Kidney epithelial cell (primary cell): ENCODE measurements at places on chromosomes 3 and 15.

GRCh38 chr15:66502491-66502890, 2.2 kb downstream of the RPL4 start:
- DNase-seq: no peak

GRCh38 chr3:138769616-138770015, 65.1 kb downstream of the PIK3CB start:
- no peak for DNase-seq

- no peak for DNase-seq
Measured at GRCh38 chr3:152555666-152556291, 279.2 kb upstream of the P2RY1 start.

- DNase-seq: no peak
Measured at GRCh38 chr3:53242642-53243041, 13.2 kb downstream of the TKT start.

GRCh38 chr15:98800437-98801233, 152.3 kb downstream of the IGF1R start:
- DNase-seq: peak; percentile 65

DNA sequence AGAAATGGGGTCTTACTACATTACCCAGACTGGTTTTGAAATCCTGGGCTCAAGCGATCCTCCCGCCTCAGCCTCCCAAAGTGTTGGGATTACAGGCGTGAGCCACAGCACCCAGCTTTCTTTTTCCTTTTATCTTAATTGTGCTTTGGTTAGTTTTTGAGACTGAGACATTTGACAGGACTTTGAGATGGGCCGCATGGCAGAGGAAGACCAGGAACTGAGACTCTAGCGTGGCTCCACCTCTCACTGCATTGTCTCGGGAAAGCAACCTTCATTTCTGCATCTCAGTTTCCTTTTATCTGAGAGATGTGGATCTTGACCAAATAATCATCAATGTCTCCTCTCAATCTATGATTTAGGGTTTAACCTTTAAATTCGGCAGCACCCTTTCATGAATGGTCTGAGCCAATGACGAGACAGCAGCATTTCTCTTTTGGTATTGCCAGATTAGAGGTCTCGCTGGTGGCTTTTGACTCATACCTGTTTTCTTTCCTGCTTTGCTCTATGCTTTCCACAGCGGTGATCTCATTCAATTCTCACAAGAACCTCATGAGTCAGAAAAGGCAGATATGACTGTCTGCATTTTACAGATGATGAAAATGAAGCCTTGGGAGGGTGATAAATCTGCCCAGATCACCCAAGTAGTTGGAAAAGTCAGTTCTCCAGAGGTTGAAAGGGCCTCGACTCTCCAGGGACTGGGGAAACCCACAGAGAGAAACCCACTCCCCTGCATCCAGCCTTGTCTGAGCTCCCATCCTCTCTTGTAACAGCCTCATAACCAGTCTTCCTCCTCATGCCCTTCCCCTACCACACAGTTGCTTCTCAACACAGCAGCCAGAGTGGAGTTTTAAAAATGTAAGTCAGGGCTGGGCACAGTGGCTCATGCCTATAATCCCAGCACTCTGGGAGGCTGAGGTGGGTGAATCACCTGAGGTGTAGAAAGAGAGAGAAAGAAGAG, 84.8 kb upstream of the FOXB1 start:
- peak; percentile 73 for DNase-seq

DNA sequence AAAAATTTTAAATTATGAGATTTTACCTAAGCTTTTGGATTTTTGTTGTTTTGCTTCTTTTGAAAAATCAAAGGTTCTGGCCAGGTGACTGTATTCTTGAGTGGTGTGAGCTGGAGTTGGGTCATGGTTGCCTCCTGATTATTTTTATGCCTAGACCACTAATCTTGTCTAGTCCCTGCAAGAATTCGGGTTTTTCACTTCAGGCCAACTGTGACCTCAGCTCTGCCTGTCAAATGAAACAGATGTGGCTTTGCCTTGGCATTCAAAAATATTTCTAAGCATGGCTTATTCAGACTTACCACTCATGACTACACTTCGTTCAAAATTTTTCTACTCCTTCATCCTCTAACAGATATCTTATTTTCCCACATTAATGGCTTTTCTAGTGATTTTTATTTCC, 25.4 kb upstream of the CDV3 start:
- no peak for DNase-seq

DNA sequence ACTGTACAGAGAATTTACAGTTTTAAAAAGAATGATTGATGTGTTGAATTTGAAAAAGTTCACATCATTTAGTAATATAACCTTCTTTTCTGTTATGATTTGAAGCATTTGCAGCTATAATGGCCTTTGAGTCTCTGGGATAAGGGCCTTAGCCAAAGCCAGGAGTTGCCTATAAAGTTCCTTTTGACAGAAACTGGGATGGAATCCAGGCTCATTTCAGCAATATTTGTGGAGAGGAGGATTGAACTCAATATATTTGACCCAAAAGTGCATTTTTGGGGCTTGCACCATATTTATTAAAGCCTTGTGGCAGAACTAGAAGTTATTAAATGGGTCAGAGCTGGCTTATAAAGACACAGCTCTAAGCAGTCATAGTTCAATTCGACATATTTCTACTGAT, 348.7 kb upstream of the EPHA3 start:
- DNase-seq: no peak

- no peak for DNase-seq
Measured at GRCh38 chr3:10238345-10239183, 9.7 kb upstream of the TATDN2 start.

- no peak for DNase-seq
Measured at GRCh38 chr3:189276444-189277219, 104.9 kb downstream of the TPRG1 start.

DNA sequence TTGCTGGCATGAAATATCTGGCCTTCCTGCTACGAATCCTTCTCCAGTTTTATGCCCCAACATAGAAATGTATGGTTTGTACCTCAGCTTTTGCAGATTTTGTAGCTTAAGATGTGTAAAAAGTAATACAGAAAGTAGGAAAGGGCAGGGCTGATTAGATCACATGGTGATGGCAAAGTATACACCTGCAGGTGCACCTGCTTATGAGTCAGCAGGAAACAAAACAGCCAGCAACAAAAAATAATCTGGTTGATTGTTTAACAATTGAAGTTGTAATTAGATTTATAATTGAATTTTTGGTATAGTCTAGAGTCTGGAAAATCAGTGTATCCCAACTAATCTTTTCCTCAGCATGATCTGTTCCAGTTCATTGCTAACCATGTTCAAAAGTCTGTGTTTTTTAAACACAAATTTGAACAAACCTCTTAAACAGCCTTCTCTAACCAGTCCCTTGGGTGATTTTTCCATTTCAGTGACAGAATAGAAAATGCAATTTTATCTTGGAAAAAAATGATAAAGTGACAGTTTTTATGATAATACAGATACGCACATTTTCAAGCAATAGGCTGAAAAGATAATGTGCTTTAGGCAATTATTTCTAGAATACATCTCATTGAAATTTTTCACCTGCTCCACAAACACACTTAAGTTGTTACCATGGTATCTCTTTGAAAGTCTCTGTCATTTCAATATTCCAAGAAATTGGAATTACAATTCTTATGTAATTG, 477.4 kb downstream of the NAALADL2 start:
- DNase-seq: no peak

DNA sequence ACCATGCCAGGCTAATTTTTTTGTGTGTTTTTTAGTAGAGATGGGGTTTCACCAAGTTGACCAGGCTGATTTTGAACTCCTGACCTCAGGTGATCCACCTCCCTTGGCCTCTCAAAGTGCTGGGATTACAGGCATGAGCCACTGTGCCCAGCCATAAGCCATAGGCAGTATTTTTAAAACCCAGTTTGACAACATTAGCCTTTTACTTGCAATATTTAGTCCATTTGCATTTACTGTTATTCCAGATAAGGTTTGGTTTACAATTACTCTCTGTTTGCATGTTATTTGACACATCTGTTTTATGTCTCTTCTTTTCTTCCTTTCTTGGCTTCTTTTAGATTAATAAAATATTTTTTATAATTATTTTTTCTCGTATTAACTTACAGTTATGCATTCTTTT, 83.6 kb upstream of the EPHB3 start:
- no peak for DNase-seq

DNA sequence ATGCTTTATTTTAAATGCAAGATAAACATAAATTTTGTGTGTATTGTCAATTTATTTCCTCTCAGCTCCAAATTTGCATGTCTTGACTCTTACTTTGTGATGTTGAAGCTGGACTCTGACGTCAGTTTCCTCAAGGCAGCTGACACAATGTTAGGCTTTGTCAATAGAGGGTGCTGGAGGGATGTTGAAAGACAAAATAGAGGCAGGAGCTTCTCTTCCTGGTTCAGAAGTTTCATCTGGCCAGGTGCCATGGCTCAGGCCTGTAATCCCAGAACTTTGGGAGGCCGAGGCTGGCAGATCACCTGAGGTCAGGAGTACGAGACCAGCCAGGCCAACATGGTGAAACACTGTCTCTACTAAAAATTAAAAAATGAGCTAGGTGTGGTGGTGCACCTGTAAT, 408.6 kb downstream of the GBE1 start:
- DNase-seq: no peak

- DNase-seq: no peak
Measured at GRCh38 chr15:65423150-65423975, 616 bp upstream of the IGDCC4 start.

- no peak for DNase-seq
Measured at GRCh38 chr3:141386611-141387111, 18.4 kb downstream of the ZBTB38 start.

GRCh38 chr3:129723558-129724324, 117.3 kb upstream of the PLXND1 start:
- DNase-seq: peak; percentile 19

DNA sequence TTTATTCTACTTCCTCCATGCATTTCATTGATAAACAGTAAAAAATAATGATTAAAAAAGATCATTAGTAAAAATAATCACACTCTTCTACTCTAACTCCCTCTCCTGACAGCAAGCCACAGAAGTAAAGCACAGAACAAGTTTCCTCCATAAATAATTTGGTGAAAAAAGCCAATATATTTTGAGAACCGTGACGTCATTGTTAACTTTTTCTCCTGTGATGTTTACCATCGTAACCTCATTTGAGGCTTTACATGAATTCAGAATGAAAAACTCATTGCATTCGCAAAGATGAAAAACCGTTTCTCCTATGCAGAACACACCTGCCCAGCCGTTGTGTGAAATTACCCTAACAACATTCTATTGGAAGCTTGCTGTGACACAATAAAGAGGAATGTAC, 120.7 kb downstream of the NSUN3 start:
- DNase-seq: no peak

- DNase-seq: peak; percentile 48
Measured at GRCh38 chr3:127779747-127780146, 42.6 kb downstream of the MGLL start.

DNA sequence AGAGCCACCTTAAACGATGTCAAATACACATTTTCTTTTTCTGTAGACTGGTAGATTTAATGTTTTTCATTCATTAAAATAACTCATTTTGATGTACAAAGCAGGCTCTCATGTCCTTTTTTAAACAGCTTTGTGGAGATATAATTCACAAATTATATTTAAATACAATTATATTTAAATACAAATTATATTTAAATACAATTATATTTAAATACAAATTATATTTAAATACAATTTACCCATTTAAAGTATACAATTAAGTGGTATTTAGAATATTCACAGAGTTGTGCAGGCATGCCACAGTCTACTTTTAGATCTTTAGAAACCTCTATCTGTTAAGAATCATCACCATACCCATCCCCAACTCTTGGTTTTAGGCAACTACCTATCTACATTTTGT, 36.4 kb upstream of the GASK1A start:
- no peak for DNase-seq

DNA sequence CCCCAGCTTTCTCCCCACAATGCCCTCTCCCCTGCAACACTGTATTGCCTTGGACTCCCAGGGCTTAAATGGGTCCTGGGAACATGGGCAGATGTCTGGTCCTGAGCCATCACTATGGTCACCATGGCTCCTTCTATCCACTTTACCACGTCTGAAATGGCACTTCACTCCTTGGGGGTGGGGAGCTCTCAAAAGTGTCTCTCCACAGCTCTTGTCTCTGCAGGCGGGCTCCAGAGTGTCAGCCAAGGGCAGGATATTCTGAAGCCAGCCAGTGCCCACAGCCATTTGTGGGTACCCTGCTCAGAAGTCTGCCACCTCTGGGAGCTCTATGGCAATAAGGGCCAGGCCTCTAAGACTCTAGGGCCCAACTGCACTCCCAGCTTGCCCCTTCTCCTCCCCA, 163.9 kb downstream of the PPM1L start:
- DNase-seq: no peak

DNA sequence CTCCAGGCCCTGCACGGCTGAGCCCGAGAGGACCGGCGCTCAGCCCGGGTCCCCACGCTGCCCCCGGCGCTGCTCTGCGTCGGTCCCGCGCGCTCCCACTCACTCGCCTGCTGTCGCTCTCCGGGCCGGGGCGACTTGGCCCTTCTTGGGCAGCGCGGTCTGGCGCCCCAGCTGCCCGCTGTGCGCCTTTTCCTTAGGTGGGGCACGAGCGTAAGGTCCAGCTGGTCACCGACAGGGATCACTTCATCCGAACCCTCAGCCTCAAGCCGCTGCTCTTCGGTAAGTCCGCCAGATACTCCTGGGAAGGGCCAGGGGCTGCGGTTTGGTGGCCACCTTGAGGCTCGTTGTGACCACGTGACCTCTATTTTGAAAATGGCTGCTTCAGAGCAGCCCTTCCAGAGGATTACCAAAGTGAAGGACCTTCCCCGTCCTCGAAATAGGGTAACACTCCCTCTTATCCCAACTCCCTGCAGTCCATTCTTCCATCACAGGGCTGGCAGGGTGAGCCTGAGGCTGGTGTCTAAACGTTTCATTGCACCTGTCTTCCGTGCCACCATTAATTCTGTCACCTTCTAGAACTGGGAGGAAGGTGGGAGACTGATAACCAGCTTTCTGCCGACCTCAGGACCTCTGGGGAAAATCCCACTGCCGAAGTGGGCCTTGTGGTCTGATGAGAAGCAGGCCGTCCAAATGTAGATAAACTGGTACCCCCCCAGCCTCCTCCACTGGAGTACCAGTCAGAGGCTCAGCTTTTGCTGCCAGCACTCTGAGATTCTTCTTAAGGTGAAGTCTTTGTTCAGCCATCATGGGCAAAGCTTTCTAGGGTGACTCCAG, 812 bp downstream of the P4HTM start:
- DNase-seq: no peak

DNA sequence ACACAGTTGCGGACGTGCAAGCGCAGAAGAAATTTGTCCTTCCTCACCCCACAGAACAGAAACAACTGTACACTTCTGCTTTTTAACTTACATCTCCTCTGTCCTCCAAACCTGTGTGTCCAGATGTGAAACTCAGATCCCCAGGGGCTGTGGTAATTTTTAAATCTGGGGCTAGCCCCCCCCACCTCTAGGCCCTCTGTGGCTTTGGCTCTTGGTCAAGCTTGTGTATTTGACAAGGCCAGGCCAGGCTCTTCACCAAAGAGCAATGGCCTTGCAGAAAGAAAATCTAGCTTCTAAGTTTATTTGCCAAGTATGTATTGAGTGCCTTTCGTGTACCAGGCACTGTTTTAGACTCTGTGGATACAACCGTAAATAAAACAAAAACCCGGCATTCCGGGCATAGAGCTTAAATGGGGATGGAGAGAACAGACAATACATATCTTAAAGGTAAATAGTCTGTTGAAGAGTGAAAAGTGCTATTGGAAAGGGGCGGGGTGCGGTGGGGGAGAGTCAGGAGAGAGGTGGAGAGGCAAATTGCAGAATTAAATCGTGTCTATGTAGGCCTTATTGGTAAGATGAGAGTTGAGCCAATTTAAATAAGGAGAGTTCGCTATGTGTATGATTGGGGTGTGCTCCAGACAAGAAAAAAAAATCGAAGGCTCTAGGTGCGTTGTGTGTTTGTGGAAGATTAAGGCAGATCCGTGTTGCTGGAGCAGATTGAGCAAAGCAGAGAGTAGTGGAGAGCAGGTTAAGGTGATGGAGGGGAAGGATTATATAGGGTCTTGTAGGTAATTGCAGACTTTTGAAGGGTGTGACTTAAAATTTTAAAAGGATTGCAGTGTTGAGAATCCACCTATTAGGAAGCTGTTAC, 781 bp upstream of the DPH6 start:
- DNase-seq: no peak
